Heart right ventricle (tissue), 16 donors: ENCODE measurements at places on chromosomes 13 and 19. TPM values are rescaled to one million over a fixed set of nuclear protein-coding genes. Genes with fewer than 3 reads are reported as not detected.
A peak's percentile ranks its signal among the peaks of the same experiment; 100 is the strongest.

CYSLTR2 gene
- 6.2 TPM for total RNA-seq

DLL3 gene
- not detected for total RNA-seq

DNA sequence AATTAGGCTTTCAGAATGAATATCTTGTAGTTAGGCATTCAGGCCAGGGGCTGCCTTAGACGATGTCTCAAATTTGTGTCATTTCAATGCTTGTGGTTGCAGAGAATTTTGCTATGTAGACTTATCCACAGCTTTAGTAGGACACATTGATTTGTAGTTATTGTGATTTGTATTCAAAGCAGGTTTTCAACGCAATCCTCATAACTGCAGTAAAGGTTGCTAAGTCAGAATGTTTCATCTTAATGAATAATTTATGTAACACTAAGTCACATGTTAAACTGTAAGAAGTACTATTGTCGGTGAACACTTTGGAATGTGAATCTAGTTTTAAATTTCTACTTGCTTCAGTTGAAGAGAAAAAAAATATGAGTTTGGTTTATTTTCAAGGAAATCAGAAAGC lies 1117.2 kb upstream of the SPRY2 start:
- no peak for DNase-seq

RNF17 gene
- total RNA-seq, result not detected

- no peak for DNase-seq
Measured at GRCh38 chr19:29667901-29668341, 2.7 kb downstream of the PLEKHF1 start.

DNA sequence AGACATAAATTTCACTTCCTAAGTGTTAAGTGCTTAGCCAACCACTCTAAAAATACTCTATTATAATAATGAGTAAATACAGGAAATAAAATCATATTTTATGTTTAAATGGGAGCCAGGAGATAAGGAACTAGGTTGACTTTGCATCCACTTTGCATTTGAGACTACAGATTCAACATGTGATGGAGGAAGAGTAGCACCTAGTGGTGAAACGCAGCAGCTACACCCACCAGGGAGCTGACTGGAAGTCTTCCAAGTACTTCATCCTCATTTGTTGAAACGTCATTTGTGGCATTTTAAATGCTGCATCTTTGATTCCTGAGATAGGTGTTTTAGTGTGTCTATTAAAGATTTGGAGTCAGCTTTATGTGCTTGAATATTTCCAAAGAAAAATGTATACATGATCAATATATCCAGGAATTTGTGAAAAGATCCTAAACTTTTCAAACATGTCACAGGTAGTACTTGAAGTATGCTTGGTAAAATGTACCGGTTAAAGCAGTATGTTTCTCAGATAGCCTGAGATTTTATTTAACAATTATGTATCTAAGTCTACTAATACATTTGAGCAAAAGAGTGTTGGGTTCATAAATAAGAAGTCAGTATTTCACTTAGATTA lies 17.4 kb upstream of the KCTD12 start:
- peak; percentile 70 for DNase-seq

- peak; percentile 61 for DNase-seq
Measured at GRCh38 chr19:17448131-17448967, at the start of gene TMEM221. Gene TMEM221 (minus strand): TSS chr19:17448668. CDS start chr19:17448462, 206 bp downstream.

DNA sequence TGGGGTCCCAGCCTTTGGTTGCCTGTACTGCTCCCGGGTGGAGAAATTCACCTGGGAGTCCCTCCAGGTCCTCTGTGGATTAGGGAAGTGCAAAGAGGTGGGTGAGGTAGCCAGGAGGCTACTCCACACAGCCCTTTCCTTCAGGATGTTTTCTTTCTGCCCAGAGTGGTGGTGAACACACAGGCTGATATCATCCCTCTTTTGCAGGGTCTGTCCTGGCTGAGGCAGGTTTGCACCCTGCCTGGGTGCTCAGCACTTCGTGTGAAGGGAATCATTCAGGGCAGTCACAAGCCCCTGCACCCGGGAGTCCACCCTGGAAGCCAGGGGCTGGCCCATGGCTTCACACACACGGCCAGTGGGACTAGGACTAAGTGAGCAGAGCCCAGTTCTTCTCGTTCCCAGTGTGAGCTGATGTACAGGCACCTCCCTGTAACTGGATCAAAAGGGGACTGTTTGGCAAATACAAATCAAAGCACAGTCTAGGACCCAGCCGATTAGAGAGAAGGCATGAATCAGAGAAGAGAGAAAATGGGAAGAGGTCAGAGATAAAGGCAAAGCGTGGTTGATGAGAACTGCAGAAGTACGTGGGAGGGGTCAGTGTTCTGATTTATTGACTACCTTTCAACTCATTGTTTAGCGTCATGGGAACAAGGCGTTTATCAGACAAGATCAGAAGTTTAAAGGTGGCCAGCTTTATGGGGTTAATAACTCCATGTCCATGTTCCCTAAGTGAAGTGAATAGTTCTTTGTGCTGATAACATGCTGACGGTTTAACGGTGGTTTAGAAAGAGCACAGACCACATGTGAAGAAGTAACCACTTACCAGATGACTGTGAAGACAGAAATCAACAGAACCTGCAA lies 30.4 kb upstream of the SPATA13 start:
- DNase-seq, result no peak

ENOX1 gene
- total RNA-seq, result 8.3 TPM

LILRA5 gene
- total RNA-seq, result 0.85 TPM

- no peak for DNase-seq
Measured at GRCh38 chr13:78572459-78572858, 30.9 kb downstream of the POU4F1 start.

ZSWIM4 gene
- 3.3 TPM for total RNA-seq

DNA sequence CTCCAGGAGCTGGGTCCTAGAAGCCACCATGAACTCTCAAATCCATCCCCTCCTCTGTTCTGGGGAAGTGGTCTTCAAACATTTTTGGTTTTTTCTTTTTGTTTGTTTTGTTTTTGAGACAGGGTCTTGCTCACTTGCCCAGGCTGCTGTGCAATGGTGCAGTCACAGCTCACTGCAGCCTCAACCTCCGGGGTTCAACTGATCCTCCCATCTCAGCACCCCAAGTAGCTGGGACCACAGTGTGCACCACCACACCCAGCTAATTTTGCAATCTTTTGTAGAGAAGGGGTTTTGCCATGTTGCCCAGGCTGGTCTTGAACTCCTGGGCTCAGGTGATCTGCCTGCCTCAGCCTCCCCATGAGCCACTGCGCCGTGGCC lies 7.0 kb downstream of the BLVRB start:
- DNase-seq, result no peak

- no peak for DNase-seq
Measured at GRCh38 chr13:113474179-113474578, 16.3 kb downstream of the DCUN1D2 start.

- DNase-seq, result no peak
Measured at GRCh38 chr13:42417626-42418025, 145.7 kb downstream of the AKAP11 start.

GRCh38 chr19:44660081-44660480 lies 11.2 kb upstream of the CEACAM19 start:
- DNase-seq, result no peak

- no peak for DNase-seq
Measured at GRCh38 chr19:53182202-53182601, 11.0 kb downstream of the ZNF665 start.

- DNase-seq, result no peak
Measured at GRCh38 chr13:26062853-26063444, 11.1 kb upstream of the SHISA2 start.

DNA sequence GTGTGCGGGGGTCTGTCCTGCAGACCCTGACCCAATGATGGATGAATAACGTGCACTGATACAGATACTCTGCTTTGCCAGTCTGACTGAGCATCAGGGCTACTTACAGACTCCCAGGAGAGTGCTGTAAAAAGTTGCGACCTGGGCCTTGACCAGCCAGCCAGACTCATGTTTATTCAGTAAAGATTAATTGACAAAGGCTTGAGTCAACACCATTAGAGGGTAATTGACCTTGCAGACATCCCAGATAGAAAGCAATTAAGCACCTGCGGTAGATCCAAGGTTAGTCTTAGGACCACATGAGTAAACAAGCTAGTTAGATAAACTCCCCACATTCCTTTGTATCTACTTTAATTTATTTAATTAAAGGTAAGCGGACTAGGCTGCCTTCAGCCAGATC lies 10.4 kb downstream of the NUDT19 start:
- DNase-seq, result no peak

DNA sequence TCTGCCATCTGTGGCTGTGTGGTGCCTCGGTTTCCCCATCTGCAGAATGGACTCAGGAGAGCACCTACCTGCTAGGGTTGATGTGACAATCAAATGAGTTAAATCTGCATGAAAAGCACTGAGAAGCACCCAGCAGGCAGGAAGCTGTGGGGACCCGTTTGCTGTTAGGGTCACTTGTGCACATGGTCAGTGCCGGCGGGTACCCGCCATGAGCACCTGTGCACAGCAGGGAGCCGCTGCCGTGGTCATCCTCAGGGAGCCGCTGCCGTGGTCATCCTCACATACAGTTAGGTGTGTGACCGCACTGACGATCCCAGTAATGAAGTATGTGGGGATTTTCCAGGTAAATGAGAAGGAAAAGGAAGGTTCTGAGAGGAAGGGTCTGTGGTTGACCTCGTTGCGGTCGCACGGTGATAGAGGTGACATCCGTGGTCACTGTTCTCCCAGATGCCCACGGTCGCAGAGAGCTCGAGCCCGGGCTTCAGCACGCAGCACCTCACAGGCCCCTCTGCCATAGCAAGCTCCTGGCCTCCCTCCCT lies 6.5 kb downstream of the MCF2L start:
- no peak for DNase-seq

GRCh38 chr19:40623403-40624251 lies 22.5 kb downstream of the LTBP4 start:
- no peak for DNase-seq

IFNL1 gene
- not detected for total RNA-seq

KLF12 gene
- 11.2 TPM for total RNA-seq

ZNF154 gene
- 4.6 TPM for total RNA-seq

DNA sequence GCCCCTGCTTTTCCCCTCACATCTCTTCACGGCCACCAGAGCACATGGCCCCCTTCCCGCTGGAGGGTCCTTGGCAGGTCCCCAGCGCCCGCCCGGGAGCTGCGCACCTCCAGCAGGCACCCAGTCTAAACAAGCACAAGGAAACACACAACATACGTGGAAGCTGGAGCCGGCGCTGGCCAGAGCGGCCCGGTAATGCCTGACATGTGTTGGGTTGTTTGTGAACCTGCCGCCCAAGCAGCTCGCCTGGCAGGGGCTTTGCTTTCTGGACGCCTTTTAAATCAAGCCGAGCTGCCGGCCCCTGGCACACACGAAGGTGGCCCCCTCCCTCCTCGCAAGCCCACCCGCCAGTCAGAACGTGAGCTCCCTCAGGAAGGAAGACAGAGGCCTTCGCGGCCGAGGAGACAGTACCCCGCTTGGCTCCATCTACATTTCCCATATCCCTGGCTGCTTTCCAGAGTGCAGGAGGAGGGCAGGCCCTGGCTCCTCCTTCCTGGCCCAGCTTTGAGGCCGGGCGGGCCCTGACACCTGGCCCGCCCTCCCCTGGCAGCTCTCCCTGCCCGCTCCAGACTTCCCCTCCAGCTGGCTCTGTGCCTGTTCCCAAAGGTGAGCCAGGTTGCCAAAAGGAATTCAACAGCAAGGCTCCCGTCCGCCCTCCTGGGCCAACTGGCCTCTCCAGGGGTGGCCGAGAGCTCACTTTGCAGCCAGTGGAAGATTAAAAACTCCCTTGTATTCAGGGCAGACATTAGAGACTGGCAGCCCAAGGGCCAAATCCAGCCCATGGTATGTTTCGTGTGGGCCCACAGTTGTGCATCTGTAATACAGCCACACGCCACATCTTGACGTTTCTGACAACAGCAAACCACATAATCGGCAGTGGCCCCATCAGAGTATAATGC lies 28.7 kb downstream of the COMP start:
- DNase-seq, result peak; percentile 69

GRCh38 chr19:33468361-33469170 lies 53.0 kb downstream of the PEPD start:
- no peak for DNase-seq

DNA sequence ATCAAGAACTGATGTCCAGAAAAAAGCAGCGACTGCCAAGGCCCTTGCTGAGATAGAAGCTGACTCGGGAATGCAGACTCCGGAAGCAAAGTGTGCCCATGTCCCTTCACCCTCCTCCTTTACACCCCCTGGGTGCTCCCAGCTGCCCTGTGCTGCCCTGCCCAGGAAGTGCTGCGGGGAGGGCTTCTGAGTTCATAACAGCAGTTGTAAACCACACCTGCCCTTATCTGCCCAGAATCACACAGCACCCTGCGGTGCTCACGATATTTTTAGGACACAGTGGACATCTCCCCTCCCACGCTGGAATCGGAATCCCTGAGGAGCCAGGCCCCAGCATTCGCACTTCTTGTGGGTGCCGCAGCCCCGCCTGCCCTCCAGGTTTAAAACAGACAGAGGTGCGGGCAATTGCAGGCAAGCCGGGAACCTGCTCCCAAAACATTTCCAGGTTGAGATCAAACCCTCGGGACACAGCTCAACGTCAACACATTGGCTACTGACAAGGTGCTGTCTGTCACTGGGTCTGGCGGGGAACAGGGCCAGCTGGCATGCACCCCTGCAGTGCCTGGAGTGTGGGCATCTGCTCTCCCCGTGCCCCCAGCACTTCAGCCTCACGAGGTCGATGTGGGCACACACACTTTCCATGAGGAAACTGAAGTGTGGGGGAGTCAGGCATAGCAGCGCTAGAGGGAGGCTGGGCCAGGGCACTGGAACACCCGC lies 36.8 kb downstream of the RAB20 start:
- DNase-seq, result peak; percentile 83

- DNase-seq, result no peak
Measured at GRCh38 chr19:33248553-33248953, 22.9 kb upstream of the SLC7A10 start.

GRCh38 chr13:74258961-74259360 lies 124.8 kb upstream of the KLF12 start:
- DNase-seq, result no peak

ZNF490 gene
- total RNA-seq, result 5.0 TPM
